Thoracic aorta (tissue), 2 donors: ENCODE measurements at places on chromosomes 3 and 15.

GRCh38 chr15:86611417-86612040 lies 531.9 kb downstream of the AGBL1 start:
- DNase-seq = no peak

- DNase-seq = no peak
These were observed 50.2 kb downstream of the GABRB3 start for GRCh38 chr15:26722621-26723160.

DNA sequence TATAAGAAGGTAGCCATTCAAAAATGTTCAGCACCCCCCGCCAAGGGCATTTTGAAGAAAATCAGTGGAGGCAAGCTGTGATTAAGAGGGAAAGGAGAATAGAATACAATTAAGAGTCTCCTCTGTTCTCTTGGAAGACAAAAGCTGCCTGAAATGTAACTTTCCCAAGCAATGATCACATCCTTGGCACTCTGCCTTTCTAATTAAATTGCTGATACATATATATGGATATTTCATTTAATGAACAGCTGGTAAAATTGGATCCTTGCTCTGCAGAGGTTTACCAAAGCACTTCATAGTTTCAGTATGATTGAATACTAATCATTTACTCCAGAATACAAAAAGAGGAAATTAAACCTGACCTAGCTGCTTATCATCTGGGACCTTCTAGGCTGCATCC lies 10.4 kb downstream of the COL6A6 start:
- DNase-seq = no peak

DNA sequence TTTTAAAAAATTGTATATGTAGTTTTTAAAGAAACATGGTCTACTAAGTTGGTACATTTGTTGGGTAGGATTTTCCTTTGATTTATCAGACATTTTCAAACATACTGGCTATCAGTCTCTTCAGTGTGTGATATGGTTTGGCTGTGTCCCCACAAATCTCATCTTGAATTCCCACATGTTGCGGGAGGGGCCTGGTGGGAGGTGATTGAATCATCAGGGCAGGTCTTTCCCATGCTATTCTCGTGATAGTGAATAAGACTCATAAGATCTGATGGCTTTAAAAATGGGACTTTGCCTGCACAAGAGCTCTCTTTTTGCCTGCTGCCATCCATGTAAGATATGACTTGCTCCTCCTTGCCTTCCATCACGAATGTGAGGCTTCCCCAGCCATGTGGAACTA lies 121.9 kb downstream of the ABI3BP start:
- no peak for DNase-seq

DNA sequence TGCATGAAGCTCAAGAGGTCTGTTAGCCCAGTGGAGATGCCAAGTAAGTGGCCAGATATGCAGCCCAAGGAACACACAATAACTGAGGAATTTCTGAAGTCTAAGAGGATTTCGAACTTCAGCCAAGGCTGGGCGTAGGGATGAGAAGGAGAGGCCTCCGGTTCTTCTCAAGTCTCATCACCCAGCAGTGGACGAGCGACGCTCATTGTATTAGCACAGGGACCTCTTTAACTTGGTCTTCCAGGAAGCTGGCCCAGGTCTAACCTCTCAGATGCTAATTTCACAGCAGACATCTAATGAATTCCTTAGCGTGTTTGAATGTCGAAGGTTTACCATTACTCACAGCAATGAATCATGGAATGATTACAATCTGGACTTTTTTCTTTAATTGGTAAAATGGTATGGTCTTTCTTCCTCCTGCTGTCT lies 85.0 kb downstream of the HES1 start:
- no peak for DNase-seq

- no peak for DNase-seq
These were observed 15.6 kb upstream of the FLNB start for GRCh38 chr3:57992452-57993213.

DNA sequence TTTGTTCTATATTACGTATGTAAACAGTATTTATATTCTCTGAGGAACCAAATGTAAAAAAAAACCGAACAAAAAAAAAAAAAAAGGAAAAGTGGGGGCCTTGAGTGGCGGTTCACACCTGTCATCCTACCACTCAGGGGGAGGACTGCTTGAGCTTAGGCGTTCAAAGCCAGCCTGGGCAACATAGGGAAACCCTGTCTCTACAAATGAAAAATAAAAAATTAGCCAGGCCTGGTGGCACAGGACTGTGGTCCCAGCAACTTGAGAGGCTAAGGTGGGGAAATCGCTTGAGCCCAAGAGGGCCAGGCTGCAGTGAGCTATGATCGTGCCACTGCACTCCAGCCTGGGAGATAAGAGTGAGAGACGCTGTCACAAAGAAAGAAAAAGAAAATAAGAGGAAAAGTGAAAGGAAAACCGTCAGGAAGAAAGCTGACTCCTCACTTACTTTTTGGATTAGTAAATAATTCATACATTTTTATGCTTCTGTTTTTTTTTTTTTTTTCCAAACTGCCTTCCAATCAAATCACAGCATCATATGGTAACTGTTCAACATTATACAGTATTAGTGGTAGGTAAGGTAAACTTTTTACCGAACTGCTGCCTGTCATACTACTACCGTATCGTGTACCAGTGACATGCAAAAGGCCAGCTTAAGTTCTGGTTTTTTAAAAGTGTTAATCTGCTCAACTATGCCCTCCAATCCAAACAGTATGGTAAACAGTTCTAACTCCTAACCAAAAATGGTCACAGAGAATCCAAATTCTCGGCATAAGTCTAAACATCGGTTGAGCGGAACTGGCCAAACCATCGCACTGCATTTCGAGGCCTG lies 1.2 kb downstream of the PHC3 start:
- no peak for DNase-seq

DNA sequence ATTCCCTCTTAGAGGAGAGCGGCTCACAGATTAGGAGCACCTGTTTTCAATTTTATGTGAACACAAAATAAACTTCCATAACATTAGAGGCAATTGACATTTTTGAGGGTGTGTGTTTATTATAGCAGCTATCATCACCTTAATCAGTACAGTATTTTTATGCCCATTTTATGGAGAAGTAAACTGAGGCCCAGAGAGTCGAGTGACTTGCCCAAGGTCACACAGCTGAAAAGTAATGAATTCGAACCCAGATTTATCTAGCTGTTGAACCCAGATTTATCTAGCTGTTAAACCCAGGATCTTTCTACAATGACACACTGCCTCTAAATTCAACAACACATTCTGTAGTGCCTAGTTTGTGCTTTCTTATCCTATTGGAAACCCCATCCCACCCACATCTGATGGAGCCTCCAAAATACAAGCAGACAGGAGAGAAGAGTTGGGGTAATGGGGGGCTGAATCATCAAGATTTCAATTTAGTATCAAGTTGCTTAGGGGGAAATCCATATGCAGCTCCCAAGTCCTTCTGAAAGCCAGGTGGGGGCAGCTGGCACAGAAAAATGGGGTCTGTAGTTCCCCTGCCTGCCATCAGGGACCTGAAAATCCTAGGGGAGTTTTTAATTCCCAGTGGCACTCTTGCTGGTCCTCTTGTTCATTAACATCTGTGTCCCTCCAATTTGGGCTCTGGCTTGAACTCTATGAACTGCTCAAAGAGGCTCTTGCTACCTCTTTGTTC lies 50.4 kb upstream of the TRA2B start:
- no peak for DNase-seq

DNA sequence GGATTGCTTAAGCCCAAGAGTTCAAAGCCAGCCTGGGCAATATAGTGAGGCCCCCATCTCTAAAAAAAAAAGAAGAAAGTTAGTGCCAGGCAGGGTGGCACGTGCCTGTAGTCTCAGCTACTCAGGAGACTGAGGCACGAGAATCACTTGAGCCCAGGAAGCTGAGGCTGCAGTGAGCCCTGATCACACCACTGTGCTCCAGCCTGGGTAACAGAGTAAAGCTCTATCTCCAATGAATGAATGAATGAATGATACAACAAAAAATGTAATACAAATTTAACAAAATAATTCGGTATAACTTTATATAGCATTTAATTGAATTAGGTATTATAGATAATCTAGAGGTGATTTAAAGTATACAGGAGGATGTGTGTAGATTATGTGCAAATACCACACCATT lies 29.7 kb downstream of the DENND4A start:
- no peak for DNase-seq

- DNase-seq = no peak
These were observed 231.6 kb downstream of the ZIC1 start for GRCh38 chr3:147640781-147641180.

- DNase-seq = no peak
These were observed 39.6 kb downstream of the NIPA2 start for GRCh38 chr15:22878103-22878502.

- no peak for DNase-seq
These were observed 77.7 kb upstream of the ACAN start for GRCh38 chr15:88725305-88726210.

- DNase-seq = no peak
These were observed 195.2 kb upstream of the MME start for GRCh38 chr3:154884952-154885351.

- DNase-seq = no peak
These were observed 56.3 kb downstream of the ISG20 start for GRCh38 chr15:88695101-88695500.

GRCh38 chr3:68999158-68999557 lies 14.3 kb downstream of the EOGT start:
- no peak for DNase-seq

- DNase-seq = no peak
These were observed 84.6 kb upstream of the PFN2 start for GRCh38 chr3:150055332-150055731.

DNA sequence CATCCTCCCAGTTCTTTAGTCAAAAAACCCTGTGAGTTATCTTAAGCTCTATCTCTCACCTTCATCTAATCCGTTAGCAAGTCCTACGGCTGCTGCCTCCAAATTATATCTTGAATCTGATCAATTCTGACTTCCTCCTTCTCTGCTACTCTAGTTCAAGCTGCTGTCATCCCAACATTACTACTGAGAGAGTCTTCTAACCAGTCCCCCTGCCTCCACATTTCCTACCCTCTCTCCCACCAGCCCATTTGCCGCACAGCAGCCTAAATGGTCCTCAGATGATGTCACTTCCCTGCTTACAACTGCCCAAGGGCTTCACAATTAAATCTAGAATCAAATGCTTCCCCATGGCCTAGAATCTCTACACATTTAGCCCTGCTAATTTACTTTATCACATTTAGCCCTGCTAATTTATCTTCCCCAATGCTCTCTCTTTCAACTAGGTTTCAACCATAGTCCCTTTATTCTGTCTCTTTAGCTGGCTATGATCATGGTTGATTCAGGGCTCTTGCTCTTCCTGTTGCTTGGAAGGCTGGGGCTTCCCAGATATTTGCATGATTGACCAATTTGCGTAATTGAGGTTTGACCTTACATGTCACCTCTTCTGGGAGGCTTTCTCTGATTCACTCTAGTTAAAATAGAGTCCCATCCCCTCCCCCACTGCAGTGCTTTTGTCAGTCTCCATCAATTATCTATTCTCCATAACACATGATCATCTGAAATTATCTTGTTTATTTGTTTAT lies 11.0 kb upstream of the ARL14 start:
- no peak for DNase-seq

GRCh38 chr15:25780479-25781255 lies 82.5 kb downstream of the ATP10A start:
- DNase-seq = no peak

DNA sequence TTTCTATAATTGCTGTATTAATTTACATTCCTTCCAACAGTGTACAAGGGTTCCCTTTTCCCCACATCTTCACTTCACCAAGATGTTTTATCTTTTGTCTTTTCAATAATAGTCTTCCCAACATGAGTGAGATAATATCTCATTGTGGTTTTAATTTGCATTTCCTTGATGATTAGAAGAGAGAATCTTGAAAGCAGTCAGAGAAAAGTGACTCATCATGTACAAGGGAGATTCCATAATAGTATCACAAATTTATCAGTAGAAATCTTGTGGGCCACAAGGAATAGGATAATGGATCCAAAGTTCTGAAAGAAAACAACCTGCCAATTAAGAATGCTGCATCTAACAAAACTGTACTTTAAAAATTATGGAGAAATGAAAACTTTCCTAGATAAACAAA lies 189.3 kb downstream of the NECTIN3 start:
- no peak for DNase-seq

GRCh38 chr3:104359546-104359945 lies 1007.2 kb upstream of the ALCAM start:
- no peak for DNase-seq

- DNase-seq = no peak
These were observed 35.4 kb downstream of the EHD4 start for GRCh38 chr15:41936649-41937567.

DNA sequence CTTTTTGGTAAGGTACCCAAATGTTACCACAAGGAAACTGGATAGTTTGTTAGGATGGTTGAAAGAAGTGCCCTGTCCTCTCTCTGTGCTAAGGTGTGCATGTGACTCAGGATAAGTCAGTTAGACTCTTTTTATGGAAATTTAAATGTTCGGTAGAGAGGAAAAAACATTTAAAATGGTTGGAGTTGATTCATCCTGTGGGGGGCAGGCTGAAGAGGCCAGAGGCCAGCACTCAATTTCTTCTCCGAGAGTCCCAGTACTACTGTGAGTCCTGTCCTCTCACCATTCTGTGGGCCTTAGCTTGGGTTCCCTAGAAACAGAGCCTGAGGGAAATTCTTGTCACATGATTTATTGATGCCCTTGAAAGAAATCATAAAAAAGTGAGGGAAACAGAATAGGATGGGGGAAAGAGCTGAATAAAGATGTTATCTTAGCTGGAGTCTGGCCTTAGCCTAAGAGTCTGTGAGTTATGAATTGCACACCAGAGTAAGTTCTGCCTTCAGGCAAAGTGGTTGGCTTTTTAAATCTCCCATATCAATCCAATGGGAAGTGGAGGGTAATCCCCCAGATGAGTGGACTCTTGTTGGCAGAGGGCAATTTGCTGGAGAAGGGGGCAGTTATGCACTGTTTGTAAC lies 106.5 kb upstream of the GALNT15 start:
- DNase-seq = no peak

GRCh38 chr3:95424279-95424678 lies 1361.4 kb downstream of the NSUN3 start:
- no peak for DNase-seq

DNA sequence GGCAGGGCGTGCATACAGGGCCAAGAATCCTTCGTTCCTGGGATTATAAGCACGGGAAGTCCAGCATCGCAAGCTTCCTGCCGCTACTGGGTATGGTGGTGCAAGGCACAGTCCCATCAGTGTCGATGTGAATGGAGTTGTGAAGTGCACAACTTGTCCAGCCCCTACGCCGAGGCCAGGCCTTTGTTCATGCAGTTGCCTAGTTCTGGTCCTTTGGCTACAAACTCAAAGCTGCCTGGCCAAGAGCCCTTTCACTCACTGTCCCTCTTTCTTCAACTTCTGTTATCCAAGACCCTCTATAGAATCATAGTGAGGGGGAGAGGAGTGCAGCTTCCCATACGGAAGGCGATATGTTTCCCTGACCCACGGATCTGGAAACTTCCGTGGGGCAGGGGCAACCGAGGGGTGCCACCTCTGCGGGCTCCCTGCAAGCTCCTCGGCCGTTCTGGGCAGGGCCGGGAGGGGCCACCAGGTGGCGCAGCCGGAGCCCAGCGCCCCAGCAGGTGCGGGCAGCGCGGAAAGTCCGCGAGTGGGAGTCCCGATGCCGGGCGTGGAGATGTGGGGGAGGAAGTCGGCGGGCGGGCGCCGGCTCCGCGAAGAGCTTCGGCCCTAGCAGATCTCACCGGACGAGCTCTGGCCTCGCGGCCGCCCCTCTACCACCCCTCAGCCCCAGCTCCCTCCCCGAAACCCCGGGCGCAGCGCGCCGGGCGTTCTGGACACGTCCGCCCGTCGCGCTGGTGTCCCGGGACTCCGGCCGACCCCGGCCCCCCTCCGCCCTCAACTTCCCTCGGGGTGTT lies 693 bp downstream of the RASGRP1 start:
- DNase-seq = no peak
